Vagina (tissue), 2 donors: ENCODE measurements at places on chromosomes 16 and 17.

DNA sequence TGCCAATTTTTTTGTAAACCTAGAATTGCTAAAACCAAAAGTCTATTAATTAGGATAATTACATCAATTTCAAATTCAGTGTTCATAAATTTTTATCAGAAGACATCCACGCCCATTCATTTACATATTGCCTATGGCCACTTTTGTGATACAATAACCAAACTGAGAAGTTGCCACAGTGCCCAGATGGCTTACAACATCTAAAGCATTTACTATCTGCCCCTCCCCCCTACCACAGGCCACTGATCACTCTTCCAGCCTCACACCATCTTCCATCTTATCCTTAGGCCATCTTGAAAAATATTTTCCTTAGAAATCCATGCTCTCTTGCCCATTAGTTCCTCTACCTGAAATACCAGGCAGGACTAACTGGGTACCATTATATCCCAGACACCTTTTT, 6.3 kb upstream of the PRKAR1A start:
- DNase-seq = no peak

DNA sequence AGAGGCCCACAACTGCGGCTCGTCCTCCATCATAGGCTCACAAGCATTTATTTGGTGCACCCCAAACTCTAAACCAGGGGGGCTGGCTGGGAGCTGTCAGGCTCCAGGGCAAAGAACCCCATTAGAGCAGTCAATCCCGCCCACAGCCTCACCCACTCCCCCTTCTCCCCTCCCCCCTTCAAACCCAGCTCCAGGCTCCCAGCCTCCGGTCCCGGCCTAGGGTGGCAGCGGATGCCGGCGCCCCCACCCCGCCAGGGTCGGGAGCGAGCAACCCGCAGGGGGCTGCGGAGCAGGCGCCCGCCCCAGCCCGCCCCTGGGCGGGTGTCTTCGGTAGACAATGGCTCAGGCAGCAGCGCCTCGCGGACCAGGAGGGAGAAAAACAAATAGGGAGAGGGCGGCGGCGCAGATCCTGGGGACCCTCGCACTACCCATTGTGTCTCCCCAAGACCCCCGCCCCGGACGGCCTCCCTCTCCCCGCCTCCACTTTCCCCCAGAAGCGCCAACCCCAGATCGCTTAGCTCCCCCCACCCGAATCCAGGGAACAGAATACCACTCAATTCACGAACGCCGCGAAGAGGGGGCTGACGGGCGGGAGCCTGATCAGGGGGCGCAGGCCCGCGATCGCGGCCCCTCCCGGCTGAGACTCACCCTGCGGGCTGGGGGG, 572 bp downstream of the FAM171A2 start:
- DNase-seq = no peak

DNA sequence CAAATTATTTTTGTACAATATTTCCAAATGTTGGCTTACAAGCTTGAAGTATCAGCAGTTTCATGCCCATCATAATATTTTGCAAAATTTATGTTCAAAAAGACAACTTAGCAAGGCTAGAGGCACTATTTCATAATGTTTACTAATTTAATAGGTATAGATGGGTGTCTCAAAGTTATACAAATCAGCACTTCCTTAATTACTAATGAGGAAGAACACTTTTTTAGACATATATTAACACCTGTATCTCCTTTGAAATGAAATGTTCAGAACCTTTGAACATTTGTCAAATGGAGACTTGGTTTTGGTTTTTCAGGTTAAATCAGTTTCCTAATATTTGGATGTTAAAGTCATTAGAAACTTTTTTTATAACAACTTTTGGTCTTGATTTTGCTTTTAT, 2.2 kb downstream of the TAT start:
- DNase-seq = no peak

- no peak for DNase-seq
Measured at GRCh38 chr16:49901711-49902110, 45.8 kb upstream of the ZNF423 start.

DNA sequence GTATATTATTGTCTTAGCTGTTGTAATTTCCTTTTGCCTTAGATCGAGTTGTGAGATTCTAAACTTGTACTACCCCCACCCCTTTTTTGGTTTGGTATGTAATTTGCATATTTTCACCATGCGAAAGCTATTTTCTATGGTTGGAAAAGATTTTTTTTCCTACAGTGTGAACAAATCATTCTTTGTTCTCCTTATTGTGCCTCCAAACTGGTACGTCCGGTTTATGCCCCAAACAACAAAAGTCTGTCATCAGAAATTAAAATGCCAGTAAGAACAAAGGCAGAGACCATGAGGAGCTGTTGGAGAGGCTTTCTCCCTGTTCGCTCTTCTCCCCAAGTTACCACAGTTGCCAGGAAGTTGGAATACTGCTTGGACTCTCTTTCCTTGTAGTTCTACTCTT, 66.1 kb downstream of the BCAS3 start:
- DNase-seq = no peak

DNA sequence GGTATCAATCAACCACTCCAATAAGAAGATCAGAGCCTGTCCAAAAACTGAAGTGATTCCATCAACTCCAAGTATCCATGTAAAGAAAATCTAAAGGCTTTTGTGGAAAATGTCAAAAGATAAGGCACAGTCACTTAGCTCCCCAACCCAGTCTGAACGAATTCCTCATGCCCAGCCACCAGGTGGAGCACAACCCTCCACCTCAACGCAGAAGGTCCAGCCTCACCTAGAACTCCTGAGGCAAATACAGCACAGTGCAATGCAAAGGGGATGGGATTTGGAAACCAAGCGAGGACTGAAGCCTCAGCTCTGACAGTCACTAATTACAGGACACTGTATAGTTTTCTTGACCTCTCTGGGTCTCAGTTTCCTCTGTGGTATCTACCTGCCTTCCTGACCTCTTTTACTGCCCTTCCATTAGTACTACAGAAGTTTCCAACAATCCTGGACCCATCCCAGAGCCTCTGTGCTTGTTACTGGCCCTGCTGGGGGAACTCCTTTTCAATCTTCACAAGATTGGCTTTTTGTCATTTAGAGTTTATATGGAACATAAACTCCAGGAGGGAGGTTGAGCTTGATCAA, 2.0 kb downstream of the NCBP3 start:
- no peak for DNase-seq

GRCh38 chr16:4386451-4386805, 14.8 kb downstream of the VASN start:
- DNase-seq = no peak

- DNase-seq = no peak
Measured at GRCh38 chr17:15039366-15039765, 225.8 kb downstream of the PMP22 start.

DNA sequence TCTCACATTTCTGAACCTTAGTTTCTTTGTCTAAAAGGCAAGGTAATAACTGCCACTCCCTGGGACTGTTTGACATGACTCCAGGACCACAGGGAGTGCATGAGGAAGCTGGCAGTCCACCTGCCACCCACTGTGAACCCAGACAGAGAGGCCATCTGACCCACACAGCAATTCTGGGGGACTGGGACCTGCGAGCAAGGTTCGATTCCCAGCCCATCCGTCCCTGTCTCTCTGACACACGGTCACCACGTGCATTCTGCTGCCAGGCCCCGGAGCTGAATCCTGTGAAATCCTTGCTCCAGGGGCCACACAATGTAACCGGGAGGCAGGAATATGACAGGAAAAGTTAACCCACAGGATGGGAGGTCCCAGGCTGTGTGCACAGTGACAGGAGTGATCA, 218.8 kb upstream of the FOXF1 start:
- DNase-seq = no peak

GRCh38 chr16:81464279-81464678, 19.7 kb downstream of the CMIP start:
- DNase-seq = no peak

- no peak for DNase-seq
Measured at GRCh38 chr17:8124350-8125153, 646 bp upstream of the HES7 start.

GRCh38 chr16:56357765-56358322, 67.5 kb downstream of the AMFR start:
- DNase-seq = no peak

- no peak for DNase-seq
Measured at GRCh38 chr17:7548585-7549400, at the start of gene TNFSF12. Gene TNFSF12, plus strand, starts transcription at chr17:7549058. Its CDS starts 96 bp downstream, at chr17:7549154.

GRCh38 chr17:32503251-32504165, 16.7 kb downstream of the CDK5R1 start:
- no peak for DNase-seq

GRCh38 chr17:13476720-13477119, 125.0 kb downstream of the HS3ST3A1 start:
- no peak for DNase-seq

DNA sequence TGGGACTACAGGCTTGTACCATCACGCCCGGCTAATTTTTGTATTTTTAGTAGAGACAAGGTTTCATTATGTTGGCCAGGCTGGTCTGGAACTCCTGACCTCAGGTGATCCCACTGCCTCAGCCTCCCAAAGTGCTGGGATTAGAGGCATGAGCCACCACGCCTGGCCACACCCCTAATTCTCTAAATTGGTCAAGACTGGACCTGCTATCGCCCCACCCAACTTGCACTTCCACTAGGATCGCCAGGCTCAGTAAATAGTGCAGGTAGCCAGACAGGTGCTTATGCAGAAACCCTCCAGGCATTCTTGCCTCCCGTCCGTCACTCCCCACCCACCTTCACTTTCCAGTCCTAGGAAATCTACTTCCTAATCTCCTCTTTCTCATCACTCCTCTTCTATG, 481.4 kb upstream of the EEF2KMT start:
- DNase-seq = no peak

DNA sequence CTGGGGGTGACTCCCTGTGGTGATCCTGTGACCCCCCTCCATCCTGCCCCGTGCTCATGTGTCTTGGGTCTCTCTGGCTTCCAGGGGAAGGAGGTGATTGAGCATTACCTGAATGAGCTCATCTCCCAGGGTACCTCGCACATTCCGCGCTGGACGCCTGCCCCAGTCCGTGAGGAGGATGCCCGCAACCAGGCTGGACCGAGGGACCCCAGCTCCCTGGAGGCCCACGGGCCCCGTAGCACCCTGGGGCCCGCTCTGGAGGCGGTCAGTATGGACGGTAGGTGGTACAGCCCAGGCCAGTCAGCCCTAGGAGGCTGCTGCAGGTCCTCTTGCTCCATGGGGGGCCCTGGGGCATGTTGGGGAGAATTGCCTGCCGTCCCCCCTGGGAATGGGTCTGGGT, 33.6 kb downstream of the SEC14L5 start:
- no peak for DNase-seq

DNA sequence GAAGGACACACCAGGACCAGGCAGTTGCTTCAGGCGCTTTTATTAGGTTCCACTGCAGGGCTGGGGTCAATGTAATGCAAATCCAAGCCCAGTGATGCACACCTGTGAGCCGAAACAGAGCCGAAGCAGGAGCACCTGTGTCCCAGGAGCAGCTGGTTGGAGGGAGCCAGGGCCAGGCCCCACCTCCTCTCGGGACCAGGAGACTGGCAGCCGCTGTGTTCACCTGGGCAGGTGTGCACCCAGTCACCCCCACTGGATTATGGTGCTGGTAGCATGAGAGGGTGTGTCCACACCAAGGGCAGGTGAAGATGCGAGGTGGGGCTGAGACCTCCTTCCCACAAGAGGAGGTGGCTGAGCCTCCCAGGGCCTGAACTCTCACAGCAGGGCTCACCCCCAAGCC, 4.7 kb upstream of the FAAP100 start:
- DNase-seq = no peak

DNA sequence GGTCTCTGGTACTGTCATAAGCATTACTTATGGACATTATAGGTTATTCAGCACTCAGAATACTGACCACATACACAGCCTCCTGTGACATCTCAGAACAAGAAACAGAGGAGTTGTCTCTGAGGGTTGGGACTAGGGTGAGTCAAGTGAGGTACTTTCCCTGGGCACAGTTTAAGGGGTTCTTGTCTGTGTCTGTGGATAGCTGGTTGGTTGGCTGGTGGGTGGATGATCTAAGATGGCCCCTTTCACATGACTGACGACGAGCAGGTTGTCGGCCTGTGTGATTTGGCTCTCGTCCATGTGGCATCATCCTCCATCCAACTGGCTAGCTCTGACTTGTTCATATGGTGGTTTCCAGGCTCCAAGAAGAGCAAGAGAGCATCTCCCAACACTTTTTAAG, 163.9 kb downstream of the PRKCB start:
- no peak for DNase-seq

- no peak for DNase-seq
Measured at GRCh38 chr16:71425746-71426068, 16.1 kb downstream of the TLE7 start.

- no peak for DNase-seq
Measured at GRCh38 chr17:60602871-60603270, 2.9 kb downstream of the PPM1D start.

- no peak for DNase-seq
Measured at GRCh38 chr17:54979657-54980056, 11.1 kb downstream of the STXBP4 start.

DNA sequence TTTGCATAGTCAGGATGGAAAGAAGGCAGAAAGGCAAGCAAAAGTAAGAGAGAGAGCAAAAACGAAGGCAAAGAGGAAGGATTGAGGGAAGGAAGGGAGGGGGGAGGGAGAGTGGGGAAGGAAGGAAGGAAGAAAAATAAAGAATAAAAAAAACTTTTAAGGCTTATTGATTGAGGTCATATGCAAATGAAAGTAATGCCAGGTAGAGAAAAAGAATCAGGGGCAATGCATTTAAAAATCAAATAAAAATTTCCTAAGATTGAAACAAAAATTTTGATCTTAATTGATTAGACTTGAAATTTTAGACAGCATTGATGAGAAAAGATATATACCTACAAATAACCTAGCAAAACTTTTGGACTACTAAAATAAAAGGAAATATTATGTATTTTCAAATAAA, 153.9 kb upstream of the KIF2B start:
- no peak for DNase-seq

DNA sequence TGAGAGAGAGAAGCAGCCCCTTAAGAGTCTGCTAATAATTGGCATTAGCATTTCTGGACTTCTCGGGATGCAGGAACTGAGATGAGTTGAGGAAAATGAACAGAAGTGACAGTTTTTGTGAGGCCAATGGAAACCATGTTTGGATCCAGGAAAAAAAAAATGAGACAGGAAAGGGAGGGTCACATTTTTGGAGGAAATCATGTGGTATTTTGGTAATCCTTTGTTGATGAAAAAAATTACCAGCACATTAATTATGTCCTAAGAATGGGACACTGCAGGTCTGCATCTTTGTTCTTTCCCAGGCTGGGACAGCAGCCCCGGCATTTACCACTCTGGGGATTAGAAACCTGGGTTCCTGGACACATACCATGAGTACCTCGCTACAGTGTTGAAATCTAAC, 109.9 kb upstream of the ZFHX3 start:
- DNase-seq = no peak

GRCh38 chr16:28528463-28528867, 10.3 kb downstream of the NUPR1 start:
- no peak for DNase-seq

DNA sequence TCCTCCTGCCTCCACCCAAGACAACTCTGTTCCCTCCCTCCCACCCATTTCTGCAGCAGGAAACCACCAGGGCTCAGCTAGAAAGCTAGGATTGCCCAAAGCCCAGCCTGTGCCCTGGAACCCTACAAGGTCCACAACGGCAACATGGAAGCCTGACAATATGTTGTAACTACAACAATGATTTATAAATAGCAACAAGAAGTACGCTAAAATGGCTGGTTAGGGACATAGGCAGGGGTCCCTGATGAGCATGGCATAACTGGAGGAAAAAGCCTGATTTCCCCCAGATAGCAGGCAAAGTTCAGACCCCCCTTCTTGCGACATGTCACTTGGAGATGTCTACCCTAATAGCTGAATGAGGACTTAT, 6.6 kb downstream of the ST3GAL2 start:
- no peak for DNase-seq

- no peak for DNase-seq
Measured at GRCh38 chr16:79005096-79005495, 595.4 kb downstream of the MAF start.
